ENCODE measurements at places on chromosomes 3 and 15.

DNA sequence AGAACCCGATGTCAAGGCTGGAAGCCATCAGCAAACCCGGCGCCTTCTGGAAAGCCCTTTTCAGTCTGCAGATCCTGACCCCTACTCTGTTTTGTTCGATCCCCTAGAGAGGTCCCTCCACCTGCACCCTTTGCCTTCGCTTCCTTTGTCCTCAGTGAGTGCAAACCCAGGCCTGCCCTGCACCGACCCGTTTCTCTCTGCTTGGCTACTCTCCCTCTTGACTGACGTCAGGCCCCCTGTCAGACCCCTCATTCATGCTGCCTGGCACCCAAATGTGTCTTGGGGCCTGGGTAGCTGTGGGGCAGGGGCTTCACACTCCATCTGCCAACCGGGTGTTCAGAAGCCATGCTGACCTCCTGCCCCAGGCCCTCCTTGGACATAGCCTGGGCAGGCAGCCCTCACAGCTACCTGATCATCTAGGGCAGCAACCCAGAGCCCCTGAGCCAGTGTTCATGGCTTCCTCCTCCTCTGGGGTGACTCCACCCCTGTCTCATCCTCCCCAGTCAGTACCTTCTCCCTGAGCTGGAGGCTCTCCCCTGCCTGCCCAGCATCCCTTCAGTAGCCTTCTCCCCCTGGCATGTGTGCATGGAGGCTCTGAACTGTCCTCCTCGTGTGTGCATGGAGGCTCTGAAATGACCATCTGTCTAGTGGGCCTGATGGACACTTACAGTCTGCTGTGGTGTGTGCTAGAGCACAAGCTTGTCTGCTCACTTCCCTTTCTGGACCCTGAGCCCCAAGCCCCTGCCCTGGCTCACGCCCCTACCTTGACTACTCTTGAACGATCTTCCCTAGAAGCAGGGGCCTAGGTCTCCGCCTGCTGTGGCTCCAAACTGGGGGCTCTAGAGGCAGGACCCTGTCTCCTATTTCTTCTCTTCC is 69.4 kb downstream of the EXOG start:
- no peak for DNase-seq

DNA sequence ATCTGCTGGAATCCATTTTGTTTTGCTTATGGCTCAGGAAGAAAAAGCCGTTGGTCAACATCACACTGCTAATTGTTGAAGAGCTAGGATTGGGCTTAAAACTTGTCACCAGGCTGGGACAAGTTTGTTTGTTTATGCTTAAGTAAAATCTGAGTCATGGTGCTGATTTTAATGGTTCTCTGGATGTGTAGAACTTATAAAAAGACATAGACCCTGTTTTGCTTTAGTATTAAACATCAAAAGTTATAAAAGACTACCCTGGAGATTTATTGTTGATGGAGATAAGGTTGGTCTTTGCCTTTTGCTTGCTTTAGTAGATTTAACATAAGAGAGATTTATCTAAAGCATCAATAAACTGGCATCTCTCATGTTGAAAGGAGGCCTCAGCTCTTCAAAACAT is 348.2 kb upstream of the GOLIM4 start:
- no peak for DNase-seq

DNA sequence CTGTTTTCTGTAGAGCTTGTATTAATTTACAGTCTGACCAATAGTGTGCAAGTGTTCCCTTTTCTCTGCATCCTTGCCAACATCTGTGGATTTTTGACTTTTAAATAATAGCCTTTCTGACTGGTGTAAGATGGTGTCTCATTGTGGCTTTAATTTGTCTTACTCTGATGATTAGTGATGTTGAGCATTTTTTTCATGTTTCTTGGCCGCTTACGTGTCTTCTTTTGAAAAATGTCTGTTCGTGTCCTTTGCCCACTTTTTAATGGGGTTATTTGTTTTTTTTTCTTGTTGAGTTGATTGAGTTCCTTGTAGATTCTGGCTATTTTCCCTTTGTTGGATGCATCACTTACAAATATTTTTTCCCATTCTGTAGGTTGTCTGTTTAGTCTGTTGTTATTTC is 7.6 kb upstream of the ACOX2 start:
- DNase-seq: no peak

DNA sequence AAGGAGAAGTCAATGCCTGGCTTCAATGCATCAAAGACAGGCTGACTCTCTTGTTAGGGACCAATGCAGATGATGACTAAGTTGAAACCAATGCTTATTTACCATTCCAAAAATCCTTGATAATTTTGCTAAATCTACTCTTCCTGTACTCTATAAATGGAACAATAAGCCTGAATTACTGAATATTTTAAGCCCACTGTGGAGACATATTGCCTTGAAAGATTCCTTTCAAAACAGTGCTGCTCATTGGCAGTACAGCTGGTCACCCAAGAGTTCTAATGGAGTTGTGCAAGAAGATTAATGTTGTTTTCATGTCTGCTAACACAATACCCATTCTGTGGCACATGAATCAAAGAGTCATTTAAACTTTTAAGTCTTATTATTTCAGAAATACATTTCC is 181.0 kb upstream of the CBLB start:
- no peak for DNase-seq

DNA sequence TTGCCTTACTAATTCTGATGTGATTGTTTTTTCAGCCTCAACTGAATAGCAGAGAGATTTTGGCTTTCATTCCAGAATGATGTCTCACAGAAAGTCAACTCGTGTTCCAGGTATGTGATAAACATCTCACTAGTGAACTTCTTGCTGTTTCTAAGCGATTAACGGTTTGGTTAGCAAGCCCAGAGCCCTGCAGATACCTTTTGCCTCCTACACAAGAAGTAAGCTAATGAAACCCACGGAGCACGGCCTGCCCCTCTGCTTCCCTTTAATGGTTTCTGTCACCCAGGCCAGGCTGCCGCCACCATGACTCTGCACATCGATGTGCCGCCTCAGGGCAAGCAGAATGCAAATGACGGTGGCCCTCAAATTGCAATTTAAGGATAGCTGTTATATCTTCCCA is 155.9 kb upstream of the ICE2 start:
- no peak for DNase-seq

- DNase-seq: no peak
These were observed 9.3 kb upstream of the ATP13A4 start for GRCh38 chr3:193564012-193564411.

DNA sequence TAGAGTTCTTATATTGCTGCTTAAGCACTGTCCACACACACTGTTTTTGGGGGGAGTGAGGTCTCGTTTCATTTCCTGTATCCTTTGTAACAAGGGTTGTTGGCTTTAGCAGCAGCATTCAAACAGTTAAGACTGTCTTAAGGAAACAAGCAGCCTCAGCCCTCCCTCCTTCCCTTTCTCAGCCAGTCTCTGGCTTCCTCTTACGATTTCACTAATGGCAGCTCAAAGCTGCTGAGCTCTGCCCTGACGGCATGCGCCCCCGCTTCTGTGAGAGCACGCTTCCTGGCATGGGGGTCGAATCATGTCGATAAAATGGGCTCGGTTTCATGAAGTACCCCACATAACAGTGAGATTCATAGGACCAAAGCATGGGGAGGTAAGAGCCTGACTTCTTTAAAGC is 105.0 kb downstream of the KLHL25 start:
- no peak for DNase-seq

DNA sequence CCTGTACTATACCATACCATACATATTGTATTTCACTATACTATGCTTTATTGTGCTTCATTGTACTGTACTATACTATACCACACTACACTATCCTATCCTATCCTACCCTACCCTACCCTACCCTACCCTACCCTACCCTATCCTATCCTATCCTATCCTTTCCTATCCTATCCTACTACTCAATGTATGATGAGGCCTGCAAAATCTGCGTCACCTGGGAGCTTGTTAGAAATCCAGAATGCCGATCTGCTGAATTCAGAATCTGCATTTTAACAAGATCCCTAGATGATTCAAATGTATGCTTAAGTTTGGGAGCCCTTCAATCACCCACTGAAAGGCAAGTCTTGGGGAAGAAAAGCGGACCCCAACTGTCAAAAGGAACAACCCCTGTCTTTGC is 45.4 kb upstream of the CAPN7 start:
- no peak for DNase-seq

DNA sequence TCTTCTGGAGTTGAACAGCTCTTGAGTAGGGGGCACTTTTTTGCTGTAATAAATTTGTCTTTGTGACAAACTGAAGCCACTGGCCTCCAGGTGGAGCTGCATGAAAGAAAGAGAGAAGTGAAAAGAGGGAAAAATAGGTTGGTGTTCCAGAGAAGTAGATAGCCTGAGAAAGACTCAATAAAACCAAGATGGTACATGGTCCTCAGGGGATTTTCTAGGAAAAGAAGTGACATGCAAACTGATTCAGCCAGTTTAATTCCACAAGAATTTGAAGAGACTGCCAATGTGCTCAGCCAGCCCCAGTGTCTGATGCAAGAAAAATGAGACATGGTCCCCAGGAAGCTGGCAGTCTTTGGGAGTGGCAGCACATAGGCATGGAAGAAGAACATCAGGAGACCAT is 152.7 kb downstream of the CD47 start:
- no peak for DNase-seq

GRCh38 chr3:143562789-143563188 is 285.5 kb downstream of the SLC9A9 start:
- no peak for DNase-seq

- no peak for DNase-seq
These were observed 21.8 kb downstream of the LARP6 start for GRCh38 chr15:70832176-70832575.

DNA sequence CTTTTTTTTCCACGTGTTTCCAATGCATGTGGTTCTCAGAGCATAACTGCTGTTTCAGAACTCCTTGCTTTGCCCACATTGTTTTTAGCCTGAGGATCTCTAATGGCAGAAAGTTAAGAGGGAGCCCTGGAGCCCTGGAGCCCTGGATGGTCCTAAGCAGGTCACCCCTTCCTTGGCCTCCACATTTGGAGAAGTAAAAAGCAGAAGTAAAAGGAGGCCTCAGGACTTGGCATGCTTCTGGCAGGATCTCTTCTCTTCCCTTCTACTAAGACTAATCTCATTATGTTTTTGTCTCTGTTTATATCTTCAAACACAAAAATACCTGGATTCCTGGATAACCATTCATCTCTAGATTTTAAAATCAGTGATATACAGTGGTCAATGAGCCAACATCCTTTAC is 50.1 kb downstream of the P2RY1 start:
- no peak for DNase-seq

GRCh38 chr3:133169331-133170068 is 131.3 kb downstream of the TMEM108 start:
- DNase-seq: no peak

GRCh38 chr15:92079047-92079446 is 225.5 kb downstream of the SLCO3A1 start:
- no peak for DNase-seq

DNA sequence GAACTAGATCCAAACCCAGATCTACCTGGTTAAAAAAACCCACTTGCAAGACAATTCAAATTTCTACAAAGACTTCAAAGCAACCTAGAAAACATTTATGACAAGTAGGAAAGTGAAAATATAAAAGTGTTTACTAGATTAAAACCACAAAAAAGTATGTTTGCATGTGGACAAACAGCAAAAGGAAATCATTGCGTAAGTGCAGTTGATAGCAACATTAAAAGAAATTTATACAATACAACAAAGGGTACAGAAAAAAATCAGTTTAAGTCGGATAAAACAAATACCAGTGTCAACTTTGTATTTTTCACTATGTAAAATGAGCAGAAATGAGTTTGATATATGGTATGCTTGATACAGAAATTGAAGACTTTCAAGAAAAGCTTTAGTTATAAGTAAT is 2.6 kb downstream of the EIF5A2 start:
- no peak for DNase-seq

- no peak for DNase-seq
These were observed 117.3 kb downstream of the RFTN1 start for GRCh38 chr3:16396202-16396601.

- no peak for DNase-seq
These were observed 1.5 kb upstream of the GPX1 start for GRCh38 chr3:49359623-49360022.

- no peak for DNase-seq
These were observed 14.7 kb downstream of the TM2D3 start for GRCh38 chr15:101637516-101637915.

DNA sequence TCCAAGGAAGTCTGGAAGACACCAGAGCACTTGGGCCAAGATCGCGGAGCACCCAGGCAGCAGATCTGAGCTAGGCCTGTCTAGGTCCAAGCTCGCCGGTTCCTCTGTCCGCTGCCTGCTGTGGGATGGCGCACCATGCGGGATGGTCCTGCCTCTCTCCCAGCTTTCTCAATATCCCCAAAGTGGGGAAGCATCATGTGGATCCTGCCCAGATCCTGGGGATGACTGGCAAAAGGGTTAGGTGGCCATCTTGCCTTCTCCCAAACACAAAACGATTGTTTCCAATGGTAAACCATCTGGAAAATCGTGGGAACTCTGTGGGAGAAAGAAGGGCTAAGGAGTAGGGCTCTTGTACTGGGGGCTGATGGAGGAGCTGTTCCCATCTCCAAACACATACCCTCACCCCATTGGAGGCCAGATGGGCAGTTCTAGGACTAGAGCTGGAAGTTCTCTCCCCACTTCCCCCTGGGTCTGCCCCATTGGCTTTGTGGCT is 8.9 kb downstream of the PRKCD start:
- DNase-seq: no peak

- no peak for DNase-seq
These were observed 512 bp downstream of the LARP6 start for GRCh38 chr15:70853318-70853972.

GRCh38 chr3:23518441-23518840 is 287.3 kb upstream of the UBE2E1 start:
- no peak for DNase-seq

- DNase-seq: peak; percentile 16
These were observed 692.7 kb upstream of the ALCAM start for GRCh38 chr3:104673981-104674380.

DNA sequence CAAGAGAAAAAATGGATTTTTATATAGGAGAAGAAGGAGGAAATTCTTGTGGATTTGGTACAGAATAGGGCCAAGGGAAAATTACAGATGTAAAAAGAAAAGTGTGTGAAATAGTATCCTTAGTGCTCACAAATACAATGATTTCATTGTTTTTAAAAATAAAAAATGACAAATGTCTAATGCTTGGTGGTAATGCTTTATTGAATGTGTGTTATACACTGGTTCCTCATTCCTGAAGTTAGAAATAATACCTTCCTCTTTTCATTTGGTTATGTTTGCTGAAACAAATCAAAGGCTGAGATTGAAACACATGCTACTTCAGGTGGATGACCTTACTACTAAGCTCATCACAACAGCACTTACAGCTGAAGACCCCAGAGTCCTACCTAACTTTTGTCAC is 37.7 kb upstream of the CCR2 start:
- DNase-seq: no peak

DNA sequence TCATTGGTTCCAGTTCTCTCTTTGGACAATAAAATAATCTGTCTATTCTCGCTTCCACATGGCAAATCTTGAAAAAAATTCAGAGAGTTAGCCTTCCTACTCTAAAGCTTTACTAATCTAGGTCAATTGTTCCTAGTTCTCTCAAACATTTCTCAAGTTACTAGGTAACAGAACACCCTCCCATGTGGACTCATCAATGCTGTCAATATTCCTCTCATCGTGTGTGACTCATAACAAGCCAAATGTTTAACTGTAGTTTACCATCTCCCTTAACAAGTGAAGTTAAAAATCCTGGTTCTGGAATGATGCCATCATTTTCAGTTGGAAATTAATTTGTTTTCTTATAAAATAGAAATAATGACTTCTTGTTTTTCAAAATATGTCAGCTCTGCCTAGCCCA is 438.6 kb downstream of the ROBO1 start:
- peak; percentile 10 for DNase-seq
